ENCODE measurements at places on chromosomes 16 and 17.

- DNase-seq: no peak
These were observed 25.9 kb upstream of the LITAF start for GRCh38 chr16:11612665-11613025.

DNA sequence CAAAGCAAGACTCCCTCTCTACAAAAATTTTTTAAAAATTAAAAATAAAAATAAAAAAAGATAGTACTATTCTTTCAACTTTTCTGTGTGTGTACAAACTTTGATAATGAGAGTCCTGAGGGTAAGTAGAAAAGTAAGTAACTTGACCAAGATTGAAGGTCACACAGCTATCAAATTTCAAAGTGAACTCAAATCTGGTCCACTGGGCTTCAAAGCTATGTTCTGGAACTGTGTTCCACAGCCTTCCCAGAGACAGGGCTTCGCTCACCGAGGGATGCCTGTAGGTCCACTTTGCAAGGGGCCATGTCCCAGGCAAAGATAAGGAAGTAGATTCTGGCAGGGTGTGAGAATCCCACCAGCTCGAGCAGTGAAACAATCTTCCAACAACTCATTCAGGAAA, 56.3 kb upstream of the TNRC6A start:
- no peak for DNase-seq

DNA sequence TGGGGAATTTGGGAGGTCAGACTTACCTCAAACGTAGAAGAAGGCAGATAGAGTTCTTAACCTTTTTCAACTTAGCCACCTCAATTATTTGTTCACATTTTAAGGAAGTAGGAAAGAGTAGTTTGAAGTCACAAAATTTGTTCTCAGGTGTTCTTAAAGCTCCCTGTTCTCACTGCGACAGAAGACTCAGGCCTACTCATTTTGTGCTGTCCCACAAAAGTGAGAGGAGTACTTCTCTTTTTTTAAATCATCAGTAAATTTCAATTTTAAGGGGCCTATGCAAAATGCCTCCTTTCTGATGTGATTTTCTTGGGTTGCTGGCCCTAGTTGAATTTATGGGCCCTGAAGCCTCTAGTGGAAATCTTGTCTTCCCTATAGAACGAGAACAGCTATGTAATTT, 133.4 kb downstream of the MAP2K6 start:
- DNase-seq: no peak

DNA sequence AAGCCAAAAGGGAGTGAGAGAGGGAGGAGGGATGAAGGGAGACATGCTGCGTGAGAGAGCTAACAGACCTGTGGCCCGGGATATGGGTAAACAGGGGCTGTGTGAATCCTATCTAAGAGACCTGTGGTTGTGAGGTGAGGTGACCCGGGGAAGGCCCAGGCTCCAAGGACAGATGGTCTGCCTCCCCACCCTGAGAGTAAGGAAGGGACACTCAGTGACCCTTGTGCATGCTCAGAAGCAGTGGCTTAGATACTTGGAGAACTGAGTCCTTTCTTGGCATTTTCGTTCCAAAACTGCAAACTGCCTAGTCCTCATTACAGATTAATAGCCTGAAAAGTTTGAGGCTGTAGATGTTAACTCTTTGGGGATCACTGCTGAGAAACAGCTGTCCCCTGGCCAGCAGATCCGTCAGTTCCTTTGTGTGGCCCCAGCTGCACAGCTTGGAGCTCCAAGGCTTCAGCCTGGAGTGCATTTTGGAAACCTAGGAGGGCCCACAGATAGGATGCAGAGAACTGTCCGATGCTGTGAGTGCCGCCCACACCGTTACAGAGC, 121.6 kb downstream of the SMG6 start:
- DNase-seq: no peak

DNA sequence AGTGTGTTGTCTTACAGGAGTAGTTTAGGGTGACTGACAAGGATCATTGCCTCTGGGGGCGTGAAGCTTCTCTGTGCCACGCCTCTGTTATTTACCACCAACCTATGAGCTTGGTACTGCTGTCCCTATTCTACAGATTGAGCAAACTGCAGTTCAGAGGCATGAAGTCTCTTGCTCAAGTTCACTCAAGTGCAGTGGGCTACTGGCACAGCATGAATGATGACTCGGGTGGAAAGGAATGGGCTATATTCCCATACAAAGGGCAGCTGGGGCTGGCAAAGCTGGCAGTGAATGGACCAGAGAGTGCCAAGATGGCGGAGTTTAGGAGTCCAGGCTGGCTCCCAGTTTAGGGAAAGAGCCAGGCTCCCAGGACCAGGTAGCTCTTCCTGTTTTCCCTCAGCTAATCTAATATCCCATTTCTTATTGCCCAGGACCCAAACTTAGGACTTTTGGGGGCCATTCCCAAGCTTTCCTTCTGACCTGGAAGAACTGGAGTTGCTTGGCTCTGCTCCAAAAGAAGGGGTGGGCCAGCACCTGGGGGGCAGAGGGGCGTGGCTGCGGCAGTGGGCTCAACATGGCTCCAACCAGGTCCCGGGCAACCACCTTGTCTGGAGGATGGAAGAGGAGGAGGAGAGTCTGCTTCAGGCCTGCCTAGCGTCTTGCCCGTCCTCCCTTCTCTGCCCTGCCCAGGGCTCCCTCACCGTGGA, 12.9 kb downstream of the PLK1 start:
- no peak for DNase-seq

DNA sequence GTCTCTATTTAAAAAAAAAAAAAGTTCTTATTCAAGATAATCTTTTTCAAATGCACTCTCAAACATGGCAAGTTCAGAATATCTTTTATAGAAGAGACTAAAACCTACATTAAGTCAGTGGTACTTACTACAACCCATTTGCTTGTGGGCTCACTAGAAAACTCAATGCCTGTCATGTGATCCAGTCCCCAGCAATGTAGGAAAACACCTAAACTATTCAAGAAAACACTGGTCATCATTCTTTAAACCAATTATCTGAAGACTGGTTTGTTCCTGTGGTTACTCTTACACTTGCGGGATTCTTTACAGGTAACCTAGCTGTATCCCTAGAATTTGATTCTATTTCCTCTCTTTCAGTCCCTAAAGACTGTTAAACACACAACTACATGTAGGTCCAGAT, 19.6 kb downstream of the MED13 start:
- no peak for DNase-seq

DNA sequence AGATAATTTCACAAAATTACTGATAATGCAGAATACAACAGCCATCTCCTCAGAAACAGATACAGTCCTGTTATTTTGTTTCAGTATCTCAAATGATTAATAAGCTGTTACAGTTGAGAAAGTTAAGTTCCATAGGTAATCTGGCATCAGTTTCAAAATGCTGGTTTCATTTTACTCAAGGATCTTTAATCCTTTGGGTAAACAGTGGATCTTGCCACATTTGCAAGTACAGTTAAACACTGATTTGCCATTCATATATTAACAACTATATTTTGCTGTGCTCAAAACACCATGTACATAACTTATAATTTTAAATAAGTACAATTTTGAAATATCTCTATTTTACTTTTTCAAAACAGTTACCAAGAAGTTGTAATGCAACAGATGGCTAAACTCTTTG, 31.2 kb downstream of the RPGRIP1L start:
- no peak for DNase-seq

GRCh38 chr17:55405600-55405999, 16.0 kb downstream of the MMD start:
- DNase-seq: no peak

GRCh38 chr17:52383493-52384100, 225.1 kb upstream of the CA10 start:
- DNase-seq: peak; percentile 56

- DNase-seq: no peak
These were observed 43.6 kb upstream of the PEMT start for GRCh38 chr17:17635126-17635525.

GRCh38 chr16:67464565-67464964, 16.4 kb downstream of the ATP6V0D1 start:
- DNase-seq: no peak

GRCh38 chr17:44376124-44376523, 12.5 kb upstream of the FAM171A2 start:
- peak; percentile 74 for DNase-seq

DNA sequence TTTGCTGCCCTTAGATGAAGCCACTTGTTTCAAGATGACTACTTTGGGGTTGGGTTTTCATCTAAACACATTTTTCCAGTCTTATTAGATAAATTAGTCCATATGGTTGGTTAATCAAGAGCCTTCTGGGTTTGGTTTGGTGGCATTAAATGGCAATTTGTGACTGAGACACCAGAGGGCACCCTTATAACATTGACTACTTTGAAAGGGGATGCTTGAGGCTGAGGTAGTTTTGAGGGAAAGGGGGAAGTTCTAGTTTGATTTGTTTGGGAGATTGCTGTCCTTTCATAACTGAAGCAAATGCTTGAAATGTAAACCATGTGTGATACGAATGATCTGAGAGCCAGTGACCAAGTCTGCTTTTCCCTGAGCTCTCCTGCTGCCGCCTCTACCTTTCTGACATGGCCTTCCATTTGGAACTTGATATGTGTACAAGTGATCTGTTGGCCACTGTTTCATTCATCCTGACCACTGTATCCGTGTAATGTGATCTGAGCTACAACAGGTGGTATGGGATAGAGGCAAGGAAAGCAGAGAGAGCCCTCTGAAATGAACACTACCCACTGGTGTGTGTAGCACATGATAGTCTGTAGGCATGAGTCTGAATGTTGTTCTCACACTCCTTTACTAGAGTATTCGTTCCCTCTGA, 5.8 kb upstream of the RARA start:
- DNase-seq: peak; percentile 48

DNA sequence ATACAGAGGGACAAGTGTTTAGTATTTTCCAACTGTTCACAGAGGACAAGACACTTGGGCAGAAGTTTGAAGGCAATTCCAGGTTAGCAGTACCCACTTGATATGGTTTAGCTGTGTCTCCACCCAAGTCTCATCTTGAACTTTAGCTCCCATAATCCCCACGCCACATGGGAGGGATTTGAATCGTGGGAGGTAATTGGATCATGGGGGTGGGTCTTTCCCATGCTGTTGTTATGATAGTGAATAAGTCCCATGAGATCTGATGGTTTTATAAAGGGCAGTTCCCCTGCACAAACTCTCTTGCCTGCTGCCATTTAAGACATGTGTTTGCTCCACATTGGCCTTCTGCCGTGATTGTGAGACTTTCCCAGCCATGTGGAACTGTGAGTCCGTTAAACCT, 668.9 kb downstream of the MAF start:
- DNase-seq: no peak

DNA sequence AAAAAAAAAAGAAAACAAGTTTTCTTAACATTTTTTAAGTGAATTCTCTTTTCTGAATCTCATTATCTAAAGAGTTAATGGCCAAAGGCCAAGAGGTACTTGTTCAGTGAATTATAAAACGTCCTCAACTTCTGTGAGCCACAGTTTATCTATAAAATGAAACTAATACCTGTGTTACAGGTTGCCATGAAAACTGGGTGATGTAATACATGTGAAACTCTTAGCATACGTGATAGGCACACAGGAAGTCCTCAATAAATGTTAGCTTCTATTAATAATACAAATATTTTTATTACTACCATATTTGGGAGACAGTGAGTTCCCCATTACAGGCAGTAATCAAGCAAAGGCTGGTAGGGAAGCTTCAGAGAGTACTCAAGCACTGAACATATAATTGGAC, 13.5 kb upstream of the INPP5K start:
- no peak for DNase-seq

- DNase-seq: no peak
These were observed 878 bp upstream of the TRIM25 start for GRCh38 chr17:56914581-56915273.

GRCh38 chr16:55010492-55011160, 80.0 kb downstream of the IRX5 start:
- DNase-seq: no peak

GRCh38 chr17:76566988-76567431, 18.6 kb downstream of the ST6GALNAC2 start:
- DNase-seq: no peak

- no peak for DNase-seq
These were observed 158.9 kb upstream of the CACNG5 start for GRCh38 chr17:66675991-66676371.

- no peak for DNase-seq
These were observed 4.8 kb downstream of the SCNN1G start for GRCh38 chr16:23187341-23187740.

Data from WTC11 (cell line).